ENCODE measurements at places on chromosomes 16 and 17.

- no peak for DNase-seq
Observed at GRCh38 chr17:43449470-43450248, 34.1 kb upstream of the DHX8 start.

DNA sequence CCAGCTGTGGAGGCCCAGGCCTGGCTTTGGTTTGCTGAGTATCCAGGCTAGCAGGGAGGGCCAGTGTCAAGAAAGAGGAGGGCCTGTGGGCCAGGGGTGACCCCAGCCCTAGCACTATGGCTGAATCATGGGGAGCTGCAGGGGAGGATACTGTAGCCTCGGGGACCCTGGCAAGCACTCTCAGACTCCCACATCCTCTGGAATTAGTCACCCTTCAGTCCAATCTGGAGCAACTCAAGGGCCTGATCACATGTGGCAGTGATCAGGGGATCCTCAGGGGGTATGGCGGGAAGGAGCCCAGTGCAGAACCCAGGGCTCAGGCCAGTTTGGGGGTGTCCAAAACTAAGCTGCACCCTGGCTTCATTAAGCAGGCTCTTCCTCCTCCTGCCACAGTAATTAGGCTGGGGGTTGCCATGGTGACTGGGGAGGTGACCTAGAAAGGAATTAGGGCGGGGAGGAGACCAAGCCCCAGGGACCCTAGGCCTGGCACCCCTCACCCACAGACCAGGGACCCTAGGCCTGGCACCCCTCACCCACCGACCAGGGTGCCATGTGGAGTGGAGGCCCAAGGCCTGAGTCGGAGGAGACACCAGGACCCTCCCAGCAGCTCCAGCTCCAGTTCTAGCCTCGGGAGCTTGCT, 5.8 kb downstream of the NLGN2 start:
- no peak for DNase-seq

DNA sequence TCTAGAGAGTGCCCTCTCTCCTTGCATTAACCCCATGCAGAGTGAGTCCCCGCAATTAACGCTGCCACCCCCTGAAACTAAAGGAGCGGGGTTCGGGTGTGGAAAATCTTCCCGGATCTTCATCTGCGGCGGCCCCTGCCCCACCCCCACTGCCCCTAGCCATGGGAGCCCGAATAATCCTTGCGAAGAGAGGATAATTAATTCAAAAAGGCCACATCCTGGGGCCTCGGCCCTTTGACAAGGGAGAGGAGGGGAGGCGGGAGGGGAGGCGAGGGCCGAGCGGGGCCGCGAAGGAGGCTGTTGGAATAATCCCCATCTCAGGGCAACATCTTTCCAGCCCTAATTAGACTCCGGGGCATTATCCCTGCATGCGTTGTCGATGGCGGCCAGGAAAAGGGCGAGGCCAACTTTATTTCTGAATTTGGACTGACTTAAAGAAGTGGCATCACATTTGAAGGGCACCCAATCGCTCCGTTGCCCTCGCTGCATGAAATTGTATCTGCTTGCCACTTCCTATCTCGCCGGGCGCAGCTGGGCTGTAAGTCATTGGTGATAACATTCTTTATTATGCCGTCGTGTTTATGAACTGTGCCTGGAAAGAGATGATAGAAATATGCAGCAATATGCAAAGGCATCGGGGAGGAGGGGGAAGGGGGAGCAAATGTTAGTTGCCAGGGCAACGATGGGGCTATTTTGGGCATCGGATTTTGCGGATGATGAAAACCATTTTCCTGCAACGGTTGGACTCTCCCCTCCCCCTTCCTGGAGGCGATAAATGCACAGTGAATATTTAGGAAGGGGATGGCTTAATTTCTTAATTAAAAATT, 387.1 kb upstream of the TNRC6C start:
- DNase-seq: no peak

- no peak for DNase-seq
Observed at GRCh38 chr16:87212026-87212425, 105.2 kb downstream of the C16orf95 start.

GRCh38 chr17:28904800-28905199, 1.9 kb upstream of the DHRS13 start:
- no peak for DNase-seq

- DNase-seq: no peak
Observed at GRCh38 chr17:66711401-66711800, 123.5 kb upstream of the CACNG5 start.

- no peak for DNase-seq
Observed at GRCh38 chr17:38844261-38844757, 9.2 kb downstream of the RPL23 start.

GRCh38 chr16:50316848-50317630, 50.7 kb downstream of the ADCY7 start:
- DNase-seq: no peak

- DNase-seq: no peak
Observed at GRCh38 chr16:67174706-67175231, 4.4 kb downstream of the NOL3 start.

DNA sequence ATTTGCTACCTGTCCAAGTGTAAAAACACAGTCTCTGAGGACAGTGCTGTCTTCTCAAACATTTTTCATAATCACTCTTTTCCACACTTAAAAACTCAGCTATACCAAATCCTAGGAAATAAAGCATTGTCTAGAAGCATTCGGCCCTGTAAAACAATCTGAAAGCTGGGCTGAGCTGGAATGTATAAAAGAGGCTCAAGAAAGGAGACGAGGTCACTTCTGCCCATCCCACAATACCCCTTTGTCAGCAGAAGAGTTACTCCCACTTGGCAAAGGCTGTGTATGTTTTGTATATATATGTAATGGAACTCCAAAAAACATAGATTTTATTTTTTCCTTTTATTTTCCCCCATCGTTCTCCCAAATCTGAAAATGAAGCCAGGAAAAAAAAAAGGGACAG, 43.9 kb downstream of the STH start:
- no peak for DNase-seq

- DNase-seq: no peak
Observed at GRCh38 chr16:54342966-54343365, 56.4 kb upstream of the IRX3 start.

GRCh38 chr17:76279742-76280287, 14.7 kb downstream of the UBALD2 start:
- DNase-seq: no peak

DNA sequence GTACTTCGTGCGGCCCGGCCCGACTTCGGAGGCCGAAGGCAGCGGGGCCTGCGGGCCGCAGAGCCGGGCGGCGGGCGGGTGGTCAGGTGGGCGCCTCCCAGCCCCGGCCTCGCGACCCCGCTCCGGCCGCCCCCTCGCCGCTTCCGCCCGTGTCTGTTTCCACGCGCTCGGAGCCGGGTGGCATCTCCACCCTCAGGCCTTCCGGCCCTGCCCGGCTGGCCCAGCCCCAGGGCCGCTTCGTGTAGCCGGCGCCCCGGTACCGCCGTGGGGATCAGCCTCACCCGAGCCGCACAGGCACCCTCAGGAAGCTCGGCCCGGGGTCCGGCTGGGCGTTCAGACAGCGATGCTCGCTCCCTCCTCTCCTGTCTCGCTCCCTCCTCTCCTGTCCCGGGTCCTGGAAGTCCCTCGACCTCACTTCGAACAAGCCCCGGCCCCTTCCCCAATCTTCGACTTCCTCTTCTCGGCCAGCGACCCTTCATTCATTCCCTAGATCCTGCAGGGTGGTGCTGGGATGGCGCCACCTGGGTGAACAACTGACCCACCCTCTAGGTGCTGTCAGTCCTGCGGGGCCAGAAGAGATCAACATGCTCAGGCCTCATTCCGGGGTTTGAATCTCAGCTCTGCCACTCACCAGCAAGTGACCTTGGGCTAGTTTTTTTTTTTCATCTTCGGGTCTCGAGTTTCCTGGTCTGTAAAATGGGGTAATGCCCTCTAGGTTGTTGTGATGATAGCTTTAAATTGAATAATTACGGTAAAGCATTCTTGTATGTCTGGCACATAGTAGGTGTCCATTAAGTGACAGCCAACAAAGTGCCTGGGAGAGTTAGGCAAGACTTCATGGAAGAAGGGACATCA, 610 bp downstream of the VPS4A start:
- DNase-seq: peak; percentile 23

- no peak for DNase-seq
Observed at GRCh38 chr16:52022177-52022576, 524.8 kb downstream of the TOX3 start.

- DNase-seq: no peak
Observed at GRCh38 chr17:67044016-67044772, at the start of gene CACNG1. Gene CACNG1, plus strand, starts transcription at chr17:67044554. Its CDS starts 107 bp downstream, at chr17:67044661.

- DNase-seq: no peak
Observed at GRCh38 chr17:44607836-44608690, 48.2 kb upstream of the MEIOC start.

- peak; percentile 80 for DNase-seq
Observed at GRCh38 chr17:81601525-81602120, 35.3 kb downstream of the NPLOC4 start.

- no peak for DNase-seq
Observed at GRCh38 chr17:44894642-44895041, 4.6 kb downstream of the EFTUD2 start.

DNA sequence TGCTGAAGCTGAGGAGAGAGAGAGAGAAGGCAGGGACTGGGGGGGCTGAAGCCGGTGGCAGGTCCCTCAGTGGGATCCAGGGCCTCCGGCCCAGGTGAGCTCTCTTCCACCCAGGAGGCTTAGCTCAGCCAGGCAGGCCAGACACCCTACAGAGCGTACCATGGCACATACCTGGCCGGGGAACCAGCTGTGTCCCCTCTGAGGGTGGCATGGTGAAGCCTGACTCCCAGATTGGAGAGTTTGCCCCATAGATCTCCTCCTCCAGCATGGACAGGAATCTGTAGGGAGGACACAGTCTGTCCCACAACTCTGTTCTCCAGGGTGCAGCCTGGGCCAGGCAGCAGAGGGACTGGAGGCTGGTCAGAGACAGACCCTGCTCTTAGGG, 3.0 kb downstream of the KAT2A start:
- DNase-seq: no peak

DNA sequence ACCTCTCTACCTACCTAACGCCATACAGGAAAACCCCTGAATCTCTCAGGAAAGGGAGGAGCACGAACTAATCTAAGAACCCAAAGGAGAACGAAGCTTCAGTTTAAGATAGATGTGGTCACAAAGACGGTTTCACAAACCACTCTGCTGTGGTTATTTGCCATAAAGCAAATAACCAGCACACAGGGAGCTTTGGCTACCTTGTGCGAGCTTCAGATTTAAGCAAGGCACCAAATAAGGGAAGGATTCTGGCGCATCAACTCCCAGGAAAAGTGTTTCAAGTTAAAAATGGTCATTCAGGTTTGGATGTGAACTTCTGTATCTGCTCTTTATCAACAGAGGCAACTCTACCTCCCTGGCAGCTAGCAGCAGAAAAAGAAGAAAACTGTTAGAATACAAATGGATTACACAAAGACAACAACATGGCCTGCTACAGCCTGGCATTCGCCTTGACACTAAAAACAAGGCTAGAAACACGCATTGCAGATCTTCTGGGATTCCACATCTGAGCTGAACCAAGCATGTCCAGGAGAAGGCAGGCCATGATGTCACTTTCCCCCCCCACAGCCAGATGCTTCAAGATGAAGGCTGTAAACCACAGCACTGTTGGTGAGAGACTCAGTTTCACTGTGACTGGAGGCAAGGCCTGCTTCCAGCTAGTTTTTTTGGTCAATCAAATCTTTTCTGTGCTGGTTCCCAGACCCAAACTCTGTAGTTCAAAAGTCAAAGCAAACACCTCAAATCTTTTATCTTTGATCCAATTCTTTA, 43.6 kb downstream of the SMG6 start:
- no peak for DNase-seq

DNA sequence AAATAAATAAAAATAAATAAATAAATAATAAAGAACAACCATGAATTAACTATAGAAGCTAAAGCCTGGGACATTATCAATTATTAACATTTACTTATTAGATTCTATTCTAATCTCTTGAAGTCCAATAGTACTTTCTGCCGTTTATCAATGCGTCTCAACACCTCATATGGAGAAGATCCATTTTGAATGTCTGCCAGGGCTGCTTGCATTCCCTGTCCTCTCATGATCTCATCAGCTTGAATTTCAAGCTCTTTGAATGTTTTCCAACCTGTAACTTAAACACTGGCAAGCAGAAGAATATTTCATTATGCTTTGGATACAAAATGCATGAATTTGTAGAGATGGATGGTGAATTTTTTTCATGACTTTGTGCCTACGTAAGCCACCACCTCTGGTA, 191.9 kb upstream of the ANKFN1 start:
- no peak for DNase-seq

DNA sequence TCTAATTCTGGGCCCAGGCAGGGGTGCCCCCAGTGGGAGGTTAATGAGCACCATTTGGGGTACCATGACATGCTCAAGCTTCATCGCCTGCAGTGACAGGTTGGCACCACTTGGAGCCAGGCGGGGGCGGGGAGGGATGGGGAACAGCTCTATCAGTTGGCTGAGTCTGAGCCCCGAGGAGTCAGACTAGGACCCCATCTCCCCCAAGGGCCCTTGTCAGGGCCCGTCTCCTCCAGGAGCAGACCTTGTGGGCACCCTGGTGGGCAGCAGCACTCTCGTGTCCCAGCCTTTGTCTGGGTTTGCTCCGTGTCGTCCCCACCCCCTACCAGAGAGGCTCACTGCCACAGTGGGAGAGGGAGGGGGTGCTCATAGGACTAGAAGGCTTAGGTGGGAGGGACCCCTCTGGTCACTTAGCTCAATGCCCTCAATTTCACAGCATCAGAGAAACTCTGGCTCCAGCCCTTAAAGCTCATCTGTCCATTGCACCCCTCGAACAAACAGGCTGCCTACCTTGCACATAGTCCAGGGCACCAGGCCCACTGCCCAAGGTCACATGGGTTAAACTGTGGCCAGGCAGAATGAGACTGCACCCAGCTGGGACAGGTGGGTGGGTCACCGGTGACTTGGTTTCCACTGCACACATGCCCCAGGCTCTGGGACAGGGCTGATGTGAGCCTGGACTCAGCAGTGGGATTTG, 4.1 kb downstream of the PPP1R9B start:
- DNase-seq: no peak

GRCh38 chr16:8655184-8655717, 19.2 kb upstream of the ABAT start:
- DNase-seq: peak; percentile 56

DNA sequence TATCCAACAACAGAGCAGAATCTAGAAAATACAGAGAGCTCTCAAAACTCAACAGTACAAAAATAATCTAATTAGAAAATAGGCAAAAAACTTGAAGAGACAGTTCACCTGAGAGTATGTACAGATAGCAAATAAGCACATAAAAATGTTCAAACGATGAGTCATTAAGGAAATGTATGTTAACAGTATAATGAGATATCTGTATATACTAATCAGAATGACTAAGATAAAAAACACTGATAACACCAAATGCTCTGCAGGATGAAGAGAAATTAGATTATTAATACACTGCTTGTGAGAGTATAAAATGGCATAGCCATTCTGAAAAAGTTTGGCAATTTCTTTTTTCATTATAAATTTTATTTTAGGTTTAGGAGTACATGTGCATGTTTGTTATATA, 1307.6 kb upstream of the GOT2 start:
- DNase-seq: no peak

DNA sequence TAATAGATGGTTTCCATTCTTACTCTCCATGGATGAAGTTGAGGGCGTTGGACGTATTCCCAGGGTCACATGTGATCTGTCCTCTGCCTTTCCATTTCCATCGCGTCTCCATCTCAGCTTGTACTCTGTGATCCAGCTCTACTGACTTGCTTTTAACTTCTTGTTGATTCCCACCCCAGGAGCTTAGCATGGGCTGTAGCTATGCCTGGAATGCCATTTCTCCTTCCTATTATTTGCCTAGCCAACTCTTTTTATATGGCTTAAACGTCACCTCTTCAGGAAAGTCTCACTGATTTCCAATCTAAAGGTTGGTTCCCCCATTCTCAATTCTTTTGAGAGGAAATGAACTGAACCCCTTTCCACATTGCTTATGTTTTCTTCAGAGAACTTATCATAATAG, 475.9 kb downstream of the XYLT1 start:
- DNase-seq: no peak
